ENCODE measurements at places on chromosomes 12 and 14. TPM values are rescaled to one million over a fixed set of nuclear protein-coding genes. Genes with fewer than 3 reads are reported as not detected.

Gene IAPP
- total RNA-seq: not detected

Gene CYP46A1
- total RNA-seq: 0.47 TPM

Gene MORN3
- total RNA-seq: 4.5 TPM

Gene PPP2R3C
- total RNA-seq: 11.0 TPM

Gene KRT7
- 140 TPM for total RNA-seq

Gene PSMB5
- total RNA-seq: 167 TPM

GRCh38 chr12:92012691-92013090 lies 133.0 kb downstream of the BTG1 start:
- DNase-seq: no peak

DNA sequence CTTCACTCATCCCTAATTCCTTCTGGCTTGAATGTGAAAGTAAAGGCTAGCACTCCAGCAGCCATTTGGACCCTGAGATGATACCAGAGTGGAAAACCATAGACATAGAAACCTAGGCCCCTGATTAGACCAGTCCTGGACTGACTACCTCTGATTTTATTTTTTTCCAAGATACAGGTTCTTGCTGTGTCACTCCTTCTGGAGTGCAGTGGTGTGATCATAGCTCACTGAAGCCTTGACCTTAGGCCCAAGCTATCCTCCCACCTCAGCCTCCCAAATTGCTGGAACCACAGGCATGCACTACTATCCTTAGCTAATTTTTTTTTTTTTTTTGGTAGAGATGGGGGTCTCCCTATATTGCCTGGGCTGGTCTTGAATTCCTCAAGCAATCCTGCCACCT lies 74.4 kb upstream of the STAC3 start:
- no peak for DNase-seq

GRCh38 chr12:27580561-27581330 lies 56.7 kb downstream of the PPFIBP1 start:
- DNase-seq: no peak

GRCh38 chr12:88432531-88433490 lies 147.5 kb downstream of the KITLG start:
- DNase-seq: no peak

DNA sequence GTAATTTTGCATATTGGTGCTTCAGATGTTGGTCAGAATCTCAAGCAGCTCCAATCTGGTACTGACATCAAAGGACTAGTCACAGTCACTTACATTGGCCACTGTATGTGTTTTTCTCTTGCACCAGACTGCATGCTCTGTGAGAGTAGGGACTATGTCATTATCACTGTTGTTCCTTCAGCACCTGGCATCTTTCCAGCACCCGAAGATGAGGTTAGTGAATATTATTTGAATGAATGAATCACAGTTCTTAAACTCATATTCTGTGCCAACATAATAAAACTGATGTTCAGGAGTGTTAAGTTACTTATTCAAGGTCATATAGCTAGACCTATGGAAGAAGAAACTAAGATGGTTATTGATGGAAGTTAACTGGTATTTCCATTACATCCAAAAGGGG lies 204.5 kb upstream of the TBX3 start:
- DNase-seq: no peak

DNA sequence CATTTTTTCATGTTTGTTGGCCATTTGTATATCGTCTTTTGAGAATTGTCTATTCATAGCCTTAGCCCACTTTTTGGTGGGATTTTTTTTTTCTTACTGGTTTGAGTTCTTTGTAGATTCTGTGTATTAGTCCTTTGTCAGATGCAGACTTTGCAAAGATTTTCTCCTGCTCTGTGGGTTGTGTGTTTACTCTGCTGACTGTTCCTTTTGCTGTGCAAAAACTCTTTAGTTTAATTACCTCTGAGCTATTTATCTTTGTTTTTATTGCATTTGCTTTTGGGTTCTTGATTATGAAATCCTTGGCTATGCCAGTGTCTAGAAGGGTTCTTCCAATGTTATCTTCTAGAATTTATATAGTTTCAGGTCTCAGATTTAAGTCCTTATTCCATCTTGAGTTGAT lies 220.0 kb downstream of the FUT8 start:
- no peak for DNase-seq

DNA sequence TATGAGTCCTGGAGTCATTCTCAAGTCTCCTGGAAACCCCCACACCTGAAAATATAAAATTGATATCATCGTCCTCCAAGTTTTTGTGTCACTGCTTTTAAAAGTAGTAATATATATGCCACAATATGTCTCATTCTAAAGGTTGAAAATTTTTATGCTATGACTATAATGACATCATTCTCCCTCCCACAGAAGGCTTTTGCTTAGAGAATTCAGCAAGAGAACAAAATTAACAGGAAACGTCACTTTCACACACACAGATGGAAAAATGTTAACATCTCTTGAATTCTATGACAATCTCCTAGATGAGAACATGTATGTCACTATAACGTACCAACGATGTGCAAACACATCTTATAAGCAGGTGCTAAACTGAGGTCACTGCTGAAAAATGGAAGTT lies 498.3 kb downstream of the FOXG1 start:
- no peak for DNase-seq

DNA sequence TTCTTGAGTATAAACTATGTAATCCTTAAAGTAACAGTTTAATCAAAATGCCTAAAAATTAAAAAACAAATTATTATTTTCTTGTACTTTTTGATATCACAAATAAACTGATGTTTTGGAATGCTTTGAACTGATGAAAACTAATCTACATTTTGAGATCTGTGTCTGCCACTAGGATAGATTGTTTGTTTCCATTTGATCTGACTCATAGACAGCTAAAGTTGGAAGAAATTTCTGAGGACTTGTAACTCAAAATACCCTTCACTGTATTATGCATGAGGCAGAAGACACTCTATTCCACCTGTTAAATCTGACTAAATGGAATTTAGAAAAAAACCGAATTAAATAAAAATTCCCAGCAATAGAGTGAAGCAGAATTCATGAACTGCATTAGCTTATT lies 1400.0 kb upstream of the FLRT2 start:
- DNase-seq: no peak

DNA sequence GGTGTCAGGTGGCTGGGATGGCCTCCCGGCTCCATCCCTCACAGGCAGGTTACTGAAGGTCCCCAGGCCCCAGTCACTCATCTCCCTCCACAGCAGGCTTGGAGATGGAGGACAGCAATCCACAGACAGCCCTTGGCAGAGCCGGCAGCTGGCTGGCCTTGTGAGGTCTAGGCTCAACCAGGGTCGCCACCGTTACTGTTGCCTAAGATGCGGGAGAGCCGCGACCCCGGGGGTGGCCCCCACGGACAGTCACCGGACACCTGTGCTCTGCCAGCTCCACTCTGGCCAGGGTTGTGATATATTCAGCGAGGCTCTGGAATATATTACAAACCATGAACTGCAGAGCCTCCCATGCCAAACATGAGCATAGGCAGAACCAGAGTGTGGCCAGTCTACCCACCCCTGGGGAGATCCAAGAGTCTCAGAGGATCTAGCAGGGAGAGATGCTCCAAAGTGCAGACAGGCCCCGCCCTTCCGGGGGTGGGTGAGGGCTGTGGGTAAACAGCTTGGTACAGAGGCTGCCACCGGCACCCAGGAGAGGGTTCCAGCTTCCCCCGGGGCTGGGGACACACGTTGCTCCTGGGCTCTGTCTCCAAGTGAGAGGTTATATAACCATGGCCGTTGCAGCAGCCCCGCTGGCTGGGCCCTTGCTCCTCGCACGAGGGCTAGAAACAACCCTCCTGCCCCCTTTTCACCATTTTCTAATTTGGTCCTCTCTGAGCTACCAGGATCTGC lies 55.9 kb upstream of the DIO3 start:
- peak; percentile 76 for DNase-seq

- DNase-seq: peak; percentile 79
Measured at GRCh38 chr14:103735815-103736545, 20.4 kb downstream of the ZFYVE21 start.

- no peak for DNase-seq
Measured at GRCh38 chr12:111389635-111390034, 16.1 kb upstream of the SH2B3 start.

DNA sequence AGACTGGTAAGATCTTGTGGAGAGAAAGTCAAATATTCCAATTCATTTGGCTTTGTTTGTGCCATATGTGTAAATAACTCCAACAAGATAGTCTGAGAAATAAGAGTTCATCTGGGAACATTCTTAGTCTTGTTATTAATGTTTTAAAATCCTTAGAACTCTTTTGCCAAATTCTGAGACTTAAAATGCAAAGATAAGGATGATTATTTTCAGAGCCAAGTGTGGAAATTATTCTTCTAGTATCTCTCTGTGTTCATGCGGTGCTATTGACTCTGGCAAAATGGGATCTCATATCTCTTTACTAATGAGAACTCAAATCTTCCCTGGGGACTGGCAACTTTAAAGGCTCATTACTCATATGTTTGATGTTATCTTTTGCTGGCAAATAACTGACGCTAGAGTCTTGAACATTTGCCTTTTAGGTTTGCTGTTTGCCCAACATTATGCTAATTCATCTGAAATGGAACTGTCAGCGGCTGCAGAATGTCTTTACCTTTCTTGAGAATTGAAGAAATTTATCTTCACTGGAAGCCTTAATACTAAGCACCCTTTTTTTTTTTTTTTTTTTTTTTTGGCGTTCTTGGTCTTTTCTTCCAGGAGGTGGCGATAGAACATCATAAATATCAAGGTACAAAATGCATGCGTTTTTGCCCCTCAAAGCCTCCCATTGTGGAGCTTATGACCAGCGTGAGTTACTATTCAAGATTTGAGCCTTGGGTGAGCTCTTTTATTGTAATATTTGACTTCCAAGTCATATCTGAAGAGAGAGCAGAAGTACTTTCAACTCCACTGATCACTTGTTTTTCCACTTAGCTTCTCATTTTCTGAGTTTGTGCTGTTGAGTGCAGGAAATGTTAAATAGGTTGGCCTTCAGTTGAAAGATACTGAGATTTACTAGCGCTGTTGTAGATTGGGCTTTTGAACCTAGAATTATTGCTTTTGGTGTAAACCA lies 86.5 kb downstream of the CAND1 start:
- no peak for DNase-seq

DNA sequence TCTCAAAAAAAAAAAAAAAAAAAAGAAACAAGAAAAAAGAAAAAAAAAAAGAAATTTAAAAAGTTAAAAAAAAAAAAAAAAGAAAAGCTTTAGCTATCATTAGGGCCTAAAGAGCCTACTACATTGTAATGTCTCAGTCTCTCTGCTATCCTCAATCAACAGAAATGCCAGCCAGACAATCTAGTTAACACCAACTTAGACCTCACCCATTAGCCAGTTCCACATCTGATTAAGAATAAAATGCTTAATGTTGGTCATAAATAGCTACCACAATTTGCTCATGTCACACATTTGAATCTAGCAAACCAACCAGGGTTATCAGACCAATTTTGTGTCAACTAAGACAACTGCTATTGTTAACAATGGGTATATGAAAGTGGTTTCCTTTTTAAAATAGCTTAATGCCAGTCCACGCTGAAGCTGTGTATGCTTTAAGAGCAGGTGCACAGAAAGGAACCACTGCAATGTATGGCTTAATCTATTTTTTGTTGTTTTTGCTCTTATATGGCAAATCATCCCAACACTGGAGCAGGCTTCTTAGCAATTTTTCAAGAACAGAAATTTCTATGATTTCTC lies 45.5 kb upstream of the SELPLG start:
- no peak for DNase-seq

GRCh38 chr12:14058717-14059116 lies 77.3 kb upstream of the GRIN2B start:
- DNase-seq: no peak

DNA sequence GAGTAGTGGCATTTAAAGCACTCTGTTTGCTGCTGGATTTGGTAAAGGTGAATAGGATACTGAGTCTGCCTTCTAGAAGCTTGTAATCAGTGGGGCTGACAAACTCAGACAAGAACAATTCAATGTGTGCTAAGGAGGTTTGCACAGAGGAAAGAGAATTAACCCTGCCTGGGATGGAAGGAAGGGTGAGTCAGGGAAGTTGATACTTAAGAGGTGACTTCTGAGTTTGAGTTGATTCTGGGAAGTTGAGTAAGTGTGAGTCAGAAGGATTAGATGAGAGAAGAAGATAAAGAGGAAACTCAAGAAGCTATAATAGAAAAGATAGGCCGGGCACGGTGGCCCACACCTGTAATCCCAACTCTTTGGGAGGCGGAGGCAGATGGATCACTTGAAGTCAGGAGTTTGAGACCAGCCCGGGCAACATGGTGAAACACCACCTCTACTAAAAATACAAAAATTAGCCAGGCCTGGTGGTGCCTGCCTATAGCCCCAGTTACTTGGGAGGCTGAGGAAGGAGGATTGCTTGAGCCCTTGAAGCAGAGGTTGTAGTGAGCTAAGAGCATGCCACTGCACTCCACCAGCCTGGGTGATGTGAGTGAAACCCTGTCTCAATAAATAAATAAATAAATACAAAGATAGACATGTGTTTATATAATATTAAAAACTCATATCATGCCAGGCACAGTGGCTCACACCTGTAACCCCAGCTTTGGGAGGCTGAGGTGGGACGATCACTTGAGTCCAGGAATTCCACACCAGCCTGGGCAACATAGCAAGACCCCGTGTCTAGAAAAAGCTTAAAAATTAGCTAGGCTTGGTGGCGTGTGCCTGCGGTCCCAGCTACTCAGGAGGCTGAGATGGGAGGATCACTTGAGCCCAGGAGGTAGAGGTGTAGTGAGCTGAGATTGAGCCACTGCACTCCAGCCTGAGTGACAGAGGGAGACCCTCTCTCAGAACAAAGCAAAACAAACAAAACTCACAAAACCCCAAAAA lies 126.8 kb upstream of the CPM start:
- no peak for DNase-seq

DNA sequence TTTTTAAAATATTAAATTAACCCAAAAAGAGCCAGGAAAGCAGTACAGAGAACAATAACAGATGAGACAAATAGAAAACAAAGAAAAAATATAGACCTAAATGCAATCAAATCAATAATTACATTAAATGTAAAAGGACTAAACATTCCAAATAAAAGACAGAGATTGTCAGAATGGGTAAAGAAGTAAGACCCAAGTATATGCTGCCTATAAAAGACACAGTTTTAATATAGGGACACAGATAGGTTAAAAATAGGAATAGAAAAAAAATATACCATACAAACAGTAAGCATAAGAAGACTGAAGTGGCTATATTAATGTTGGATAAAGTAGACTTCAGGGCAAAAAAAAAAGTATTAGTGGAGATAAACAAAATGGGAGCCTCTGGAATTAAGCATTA lies 163.1 kb upstream of the BCL2L14 start:
- no peak for DNase-seq

GRCh38 chr14:90572441-90573150 lies 175.8 kb downstream of the CALM1 start:
- no peak for DNase-seq

DNA sequence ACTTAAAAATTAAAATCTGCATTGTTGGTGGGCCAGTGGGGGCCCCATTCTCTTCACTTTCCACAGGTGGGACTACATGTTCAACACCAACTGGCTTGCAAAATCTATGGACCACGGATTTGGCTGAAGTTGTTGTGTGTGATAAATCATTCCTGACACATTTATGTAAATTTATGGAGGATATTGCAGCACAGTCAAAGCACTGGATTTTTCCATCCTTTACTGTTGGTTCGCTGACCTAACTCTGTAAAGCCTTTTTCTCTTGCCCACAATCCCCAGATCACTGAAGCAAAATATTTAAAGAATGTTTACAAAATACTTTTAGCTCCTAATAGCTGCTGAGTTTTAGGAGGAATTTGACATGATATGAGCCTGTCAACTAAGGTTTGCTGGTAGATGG lies 219.7 kb upstream of the PRICKLE1 start:
- no peak for DNase-seq
